CMK (cell line): ENCODE measurements at places on chromosomes 13 and 19.
A peak's percentile ranks its signal among the peaks of the same experiment; 100 is the strongest.

DNA sequence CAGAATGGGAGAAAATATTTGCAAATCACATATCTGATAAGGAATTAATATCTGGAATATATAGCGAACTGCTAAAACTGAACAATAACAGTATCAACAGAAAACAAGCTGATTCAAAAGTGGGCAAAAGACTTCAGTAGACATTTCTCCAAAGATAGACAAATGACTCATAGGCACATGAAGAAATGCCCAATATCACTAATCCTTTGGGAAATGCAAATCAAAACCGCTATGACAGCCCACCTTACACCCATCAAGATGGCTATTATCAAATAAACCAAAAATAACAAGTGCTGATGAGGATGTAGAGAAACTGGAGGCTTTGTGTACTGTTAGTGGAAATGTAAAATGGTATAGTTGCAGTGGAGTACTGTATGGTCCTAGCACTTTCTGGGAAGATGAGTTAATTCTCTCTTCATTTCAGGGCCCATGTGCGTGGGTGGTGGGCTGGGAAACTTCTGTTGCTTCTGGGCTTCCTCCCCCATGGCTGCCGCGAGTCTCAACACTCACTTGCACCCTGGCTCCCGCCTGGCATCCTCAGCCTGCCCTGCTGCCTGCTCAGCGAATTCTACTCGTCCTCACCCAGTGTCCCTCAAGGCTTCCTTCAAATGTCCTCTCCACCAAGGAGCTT is 12.4 kb upstream of the GJA3 start:
- no peak for DNase-seq

GRCh38 chr19:5288347-5288739 is 52.3 kb downstream of the PTPRS start:
- DNase-seq = no peak

GRCh38 chr19:10574462-10574861 is 5.7 kb upstream of the CDKN2D start:
- DNase-seq = no peak

DNA sequence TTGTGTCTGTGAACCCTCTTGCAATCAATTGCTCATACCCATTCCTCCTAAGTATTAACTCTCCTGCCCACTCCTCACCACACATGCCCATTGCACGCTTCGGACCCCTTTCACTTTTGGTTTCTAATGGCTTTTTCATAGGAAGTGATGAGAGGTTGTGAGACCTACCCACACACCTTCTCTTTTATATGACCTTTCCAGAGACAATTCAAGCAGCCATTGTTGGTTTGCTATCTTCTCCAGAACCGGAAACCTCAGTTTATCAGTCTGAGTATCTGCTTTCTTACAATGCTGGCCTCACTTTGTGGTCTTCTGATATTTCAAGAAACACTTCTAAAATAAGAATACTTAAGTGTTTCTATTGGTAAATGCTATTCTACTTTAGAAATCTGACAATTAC is 1550.8 kb upstream of the SLC10A2 start:
- no peak for DNase-seq

GRCh38 chr13:42277618-42278276 is 5.8 kb downstream of the AKAP11 start:
- no peak for DNase-seq

- no peak for DNase-seq
These were observed 8.6 kb upstream of the SERP2 start for GRCh38 chr13:44365008-44365407.

GRCh38 chr19:56324436-56324835 is 9.8 kb upstream of the ZSCAN5A start:
- no peak for DNase-seq

- DNase-seq = peak; percentile 64
These were observed 38.3 kb downstream of the PEX11G start for GRCh38 chr19:7450243-7451223.

- no peak for DNase-seq
These were observed 7.0 kb downstream of the HRC start for GRCh38 chr19:49148044-49148682.

- peak; percentile 39 for DNase-seq
These were observed 2.6 kb downstream of the BBC3 start for GRCh38 chr19:47228168-47228936.

DNA sequence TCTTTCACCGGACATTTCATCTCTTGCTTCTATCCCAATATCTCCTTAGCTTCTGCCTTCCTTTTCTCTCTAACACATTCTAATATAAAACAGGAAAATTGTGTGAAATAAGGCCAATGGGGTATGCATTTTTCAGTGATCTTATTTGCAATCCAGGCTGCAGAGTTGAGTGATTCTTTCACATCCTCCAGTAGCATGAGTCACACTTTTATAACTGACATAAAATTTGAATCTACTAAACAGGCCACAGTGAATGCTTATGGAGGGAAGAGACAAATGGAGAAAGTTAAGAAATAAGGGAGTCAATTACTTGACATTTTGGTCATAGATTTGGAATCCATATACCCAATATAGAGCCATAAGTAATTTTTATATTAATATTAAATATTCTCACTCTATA is 1037.0 kb upstream of the SPRY2 start:
- no peak for DNase-seq

GRCh38 chr19:48258350-48258749 is 2.6 kb upstream of the CARD8 start:
- DNase-seq = no peak

DNA sequence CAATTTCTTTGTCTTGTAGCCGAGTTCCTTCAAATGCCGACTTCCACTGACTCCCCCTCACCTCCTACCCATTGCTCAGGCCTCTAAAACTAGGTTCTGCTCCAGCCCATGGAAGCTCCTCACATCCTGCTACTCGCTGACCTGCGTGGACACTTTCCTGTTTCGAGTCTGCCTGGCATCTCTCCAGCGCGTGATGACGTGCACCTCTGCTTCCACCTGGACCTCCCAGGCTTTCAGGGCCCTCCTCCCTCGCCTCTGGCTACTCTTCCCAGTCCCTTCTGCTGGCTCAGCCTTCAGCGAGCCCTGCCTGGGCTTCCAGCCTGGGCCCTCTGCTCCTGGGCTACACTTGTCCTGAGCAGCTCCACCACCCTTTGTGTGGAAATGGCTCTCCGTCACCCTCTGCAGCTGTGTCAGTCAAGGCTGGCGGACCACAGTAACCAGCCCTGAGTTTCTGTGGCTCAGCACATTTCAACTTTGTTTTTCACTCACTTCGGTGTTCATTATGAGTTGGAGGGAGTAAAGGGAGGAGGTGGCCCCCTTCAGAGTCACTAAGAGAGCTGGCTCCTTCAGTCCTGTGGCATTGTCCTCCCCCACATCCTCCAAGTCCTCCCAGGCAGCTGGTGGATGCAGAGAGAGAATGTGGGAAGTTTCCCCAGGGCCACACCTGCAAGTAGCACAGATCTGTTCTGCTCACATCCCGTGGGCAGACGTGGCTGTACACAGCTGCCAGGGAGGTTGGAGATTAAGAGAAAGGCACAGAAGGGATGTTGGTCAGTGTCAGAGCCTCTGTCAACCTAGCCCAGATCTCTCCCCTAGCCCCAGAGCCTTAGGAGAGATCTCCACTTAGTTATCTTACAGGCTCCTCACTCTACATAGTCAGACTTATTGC is 49.4 kb downstream of the SERP2 start:
- no peak for DNase-seq

- DNase-seq = no peak
These were observed 68.7 kb downstream of the IPO5 start for GRCh38 chr13:98022210-98022609.

DNA sequence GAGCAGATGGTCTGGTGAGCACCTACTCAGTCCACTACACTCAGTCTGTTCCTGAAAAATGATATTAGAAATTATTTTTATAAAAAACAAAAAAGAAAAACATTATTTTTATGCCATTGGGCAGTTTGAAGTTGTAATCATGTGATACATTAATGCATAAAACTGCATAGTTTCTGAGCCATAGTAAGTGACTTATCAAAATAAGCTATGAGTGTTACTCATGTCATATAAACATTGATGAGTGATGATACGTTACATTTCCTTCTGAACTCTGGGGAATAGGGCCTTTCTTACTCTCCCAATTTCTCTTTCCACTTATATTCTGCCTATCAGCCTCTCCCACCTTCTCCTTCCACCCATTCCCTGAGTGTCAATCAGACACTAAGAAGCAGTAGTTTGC is 8.9 kb downstream of the ZNF805 start:
- DNase-seq = no peak

- DNase-seq = no peak
These were observed 24.0 kb downstream of the GGACT start for GRCh38 chr13:100564444-100565223.

GRCh38 chr19:8578642-8579265 is 1.5 kb upstream of the MYO1F start:
- no peak for DNase-seq

DNA sequence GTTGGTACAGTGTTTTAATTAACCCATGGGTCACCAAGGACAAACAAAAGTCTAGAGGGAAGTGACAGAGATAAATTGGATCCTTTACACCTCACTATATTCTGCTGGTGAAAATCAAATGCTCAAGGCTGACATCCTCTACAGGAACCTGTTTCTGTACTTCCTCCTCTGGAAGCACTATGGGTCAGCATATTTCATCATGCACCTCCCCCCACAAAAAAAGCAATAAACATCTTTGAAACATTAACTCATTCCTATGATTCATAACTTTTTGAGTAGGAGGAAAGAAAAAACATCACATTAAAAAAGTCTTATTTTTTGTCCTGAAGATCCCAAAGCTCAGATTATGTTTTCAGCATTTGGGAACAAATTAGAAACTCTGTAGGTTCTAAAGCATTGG is 588.3 kb upstream of the SGCG start:
- no peak for DNase-seq

DNA sequence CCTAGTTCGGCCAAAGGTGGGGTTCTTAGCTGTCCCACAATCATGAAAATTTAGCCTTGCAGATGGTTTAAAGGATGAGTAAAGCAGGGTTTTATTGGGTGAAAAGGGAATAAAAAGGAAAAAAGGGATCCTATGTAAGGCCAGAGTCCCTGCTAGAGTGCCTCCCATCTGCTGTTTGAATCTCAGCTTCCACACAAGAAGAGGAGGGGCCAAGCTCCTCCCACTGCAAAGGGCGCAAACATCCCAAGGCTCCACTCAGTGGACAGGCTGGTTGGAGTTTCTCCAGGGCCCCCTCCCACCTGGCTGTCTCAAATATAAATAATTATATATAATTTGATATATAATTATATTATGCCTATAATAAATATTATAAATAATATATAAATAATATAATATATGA is 1272.1 kb upstream of the PCDH20 start:
- no peak for DNase-seq

GRCh38 chr19:52258426-52258825 is 11.0 kb upstream of the ZNF766 start:
- DNase-seq = no peak

DNA sequence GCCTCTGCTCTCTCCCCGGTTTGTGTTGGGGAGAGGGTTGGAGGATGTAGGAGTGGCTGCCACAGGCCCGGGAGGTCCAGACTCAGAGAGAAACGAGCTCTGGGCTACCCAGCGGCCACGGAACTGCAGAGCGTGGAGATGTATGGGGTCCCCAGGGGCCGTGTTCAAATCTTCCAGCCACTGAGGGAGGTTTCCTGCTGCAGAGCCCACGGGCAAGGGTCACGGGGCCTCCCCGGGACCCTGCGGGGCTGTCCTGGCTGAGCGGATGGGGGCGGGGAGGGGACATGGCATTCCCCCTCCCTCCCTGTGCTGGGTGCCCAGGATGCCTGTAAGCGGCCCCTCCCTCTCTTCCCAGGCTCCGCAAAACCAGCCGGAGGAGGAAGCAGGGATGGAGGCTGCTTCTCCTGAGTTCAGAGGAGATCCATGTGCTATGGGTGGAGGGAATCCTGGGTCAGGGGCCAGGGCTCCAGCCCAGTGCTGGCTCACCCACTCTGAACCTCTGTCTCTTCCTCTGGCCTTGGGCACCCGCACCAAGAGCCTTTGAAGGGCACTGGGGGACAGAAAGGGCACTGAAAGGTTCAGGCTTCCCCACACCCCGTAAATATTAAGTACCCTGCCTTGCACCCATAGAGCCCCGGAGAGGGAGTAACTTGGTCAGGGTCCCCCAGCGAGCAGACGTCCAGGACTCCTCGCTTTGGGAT is 22.6 kb downstream of the SMIM24 start:
- no peak for DNase-seq

GRCh38 chr19:4524808-4525562 is 6.7 kb upstream of the PLIN4 start:
- DNase-seq = no peak
